SW480 (cell line): ENCODE measurements at places on chromosomes 3 and 15.

DNA sequence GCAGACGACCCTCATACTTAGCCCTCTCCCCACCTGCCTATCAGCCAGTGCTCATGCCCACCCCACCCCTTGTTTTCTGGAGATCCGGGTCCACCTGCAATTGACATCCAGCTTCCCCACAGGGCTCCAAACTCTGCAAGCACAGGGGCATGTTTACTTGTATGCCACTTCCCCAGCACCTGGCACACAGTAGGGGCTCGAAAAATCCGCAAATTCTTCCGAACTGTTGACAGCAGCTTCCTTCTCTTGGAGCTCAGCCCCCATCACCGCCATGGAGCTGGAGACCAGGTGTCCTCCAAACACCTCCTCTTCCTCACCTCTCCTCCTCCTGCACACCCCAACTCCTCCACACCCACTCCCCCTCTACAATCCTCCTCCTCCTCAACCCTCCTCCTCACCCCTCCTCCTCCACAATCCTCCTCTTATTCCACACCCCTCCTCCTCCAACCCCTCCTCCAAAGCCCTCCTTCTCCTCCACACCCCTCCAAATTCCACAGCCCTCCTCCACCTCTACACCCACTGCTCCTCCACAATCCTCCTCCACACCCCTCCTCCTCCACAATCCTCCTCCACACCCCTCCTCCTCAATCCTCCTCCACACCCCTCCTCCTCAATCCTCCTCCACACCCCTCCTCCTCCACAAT, 70.4 kb upstream of the BLM start:
- no peak for DNase-seq

- DNase-seq: no peak
These were observed 356.6 kb downstream of the VGLL3 start for GRCh38 chr3:86634361-86634760.

DNA sequence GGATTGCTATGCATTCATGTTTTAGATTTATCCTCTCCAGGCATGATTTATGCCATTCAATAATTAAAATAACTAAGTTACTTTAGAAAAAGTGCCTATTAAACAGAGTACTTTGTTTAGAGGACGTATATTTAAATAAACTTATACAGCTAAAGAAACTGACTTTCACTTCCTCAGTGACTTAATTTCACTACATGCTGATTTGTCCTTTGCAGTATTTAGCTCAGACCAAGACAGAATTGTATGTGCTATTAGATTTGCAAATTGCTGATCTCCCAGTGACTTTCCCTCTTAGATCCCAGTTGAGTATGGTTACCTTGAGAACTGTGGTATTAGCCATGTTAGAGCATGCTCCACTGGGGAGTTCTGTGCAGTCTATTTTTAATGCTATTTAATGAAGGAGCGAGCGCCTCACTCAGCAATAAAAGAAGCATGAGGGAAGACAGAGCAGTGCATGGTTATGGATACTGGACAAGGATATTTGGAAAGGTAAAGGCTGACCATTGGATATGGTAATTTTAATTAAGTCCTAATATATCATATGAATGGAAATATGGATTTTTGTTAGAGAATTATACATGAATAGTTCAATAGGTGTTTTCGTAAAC, 2.7 kb downstream of the ARPP21 start:
- DNase-seq: no peak

GRCh38 chr15:41502795-41503668, 9.4 kb downstream of the ITPKA start:
- no peak for DNase-seq

- no peak for DNase-seq
These were observed 174.3 kb downstream of the TP63 start for GRCh38 chr3:189805375-189806067.

GRCh38 chr3:183309276-183309675, 56.2 kb downstream of the B3GNT5 start:
- DNase-seq: no peak

DNA sequence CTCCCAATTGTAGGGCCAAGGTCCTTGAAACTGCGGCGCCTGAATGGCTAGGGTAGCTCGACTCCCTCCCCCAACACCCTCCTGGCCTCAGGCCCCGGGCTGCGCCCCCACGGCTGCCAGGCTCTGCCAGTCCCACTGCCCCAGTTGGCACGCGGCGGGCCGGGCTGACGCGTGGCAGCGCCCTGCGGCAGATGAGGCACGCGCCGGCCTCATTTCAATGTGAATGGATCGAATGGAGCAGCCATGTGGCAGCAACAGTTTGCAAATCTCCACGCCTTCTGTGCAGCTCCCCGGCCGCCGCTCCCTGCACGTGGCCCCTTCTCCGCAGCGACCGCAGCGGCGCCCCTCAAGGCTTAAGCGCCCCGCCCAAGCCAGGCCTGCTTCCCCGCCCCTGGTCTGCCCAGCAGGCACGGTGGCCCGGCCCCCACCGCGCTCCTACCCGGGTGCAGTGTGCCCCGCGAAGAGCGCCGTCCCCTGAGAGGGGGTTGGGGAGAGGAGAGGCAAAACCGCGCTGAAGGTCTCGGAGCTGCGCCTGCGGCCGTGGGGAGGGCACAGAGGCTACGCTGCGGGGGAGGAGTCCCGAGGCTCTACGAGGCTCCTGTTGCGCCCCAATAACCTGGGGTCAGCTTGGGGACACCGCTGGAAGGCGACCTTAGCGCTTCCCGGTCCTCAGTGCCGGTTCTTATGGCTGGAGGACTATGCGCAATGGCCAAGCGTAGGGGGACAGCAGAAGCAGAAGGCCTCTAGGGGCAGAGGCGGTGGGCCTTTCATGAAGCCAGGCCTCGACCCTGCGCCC, 3.1 kb upstream of the DLL4 start:
- peak; percentile 44 for DNase-seq

DNA sequence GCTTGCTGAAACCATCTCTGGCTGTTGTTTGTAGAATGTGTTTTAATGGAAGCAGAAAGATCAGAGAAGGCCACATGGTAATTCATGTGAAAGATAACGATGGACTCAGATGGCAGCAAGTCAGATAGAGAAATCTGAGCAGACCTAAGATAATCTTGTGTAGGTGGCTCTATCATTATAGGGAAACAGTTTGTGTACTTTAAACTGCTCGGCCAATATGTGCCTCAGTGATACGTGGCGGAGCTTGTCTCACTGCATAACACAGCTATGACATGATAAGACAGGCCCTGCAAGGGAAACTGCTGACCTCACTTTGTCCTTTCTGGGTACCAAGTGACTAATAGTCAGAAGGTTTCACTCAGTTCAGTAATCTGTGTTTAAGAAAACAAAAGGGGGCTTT, 51.0 kb downstream of the MME start:
- DNase-seq: no peak

DNA sequence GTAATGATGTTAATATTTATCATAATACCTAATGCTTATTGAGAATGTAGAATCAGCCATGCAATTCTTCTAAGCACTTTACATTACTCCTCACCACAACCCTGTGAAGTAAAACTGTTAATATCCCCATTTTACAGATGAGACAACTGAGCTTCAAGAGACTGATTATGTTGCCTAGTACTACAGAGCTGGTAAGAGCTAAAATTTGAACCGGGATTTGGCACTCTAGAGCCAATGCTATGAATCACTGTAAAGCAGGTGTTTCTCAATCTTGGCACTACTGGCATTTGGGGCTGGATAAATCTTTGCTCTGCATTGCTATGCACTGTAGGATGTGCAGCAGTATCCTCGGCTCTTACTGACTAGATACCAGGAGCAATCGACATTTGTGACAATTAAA, 367.7 kb downstream of the MAGI1 start:
- DNase-seq: no peak

- no peak for DNase-seq
These were observed 1.9 kb downstream of the DMXL2 start for GRCh38 chr15:51620641-51621040.

DNA sequence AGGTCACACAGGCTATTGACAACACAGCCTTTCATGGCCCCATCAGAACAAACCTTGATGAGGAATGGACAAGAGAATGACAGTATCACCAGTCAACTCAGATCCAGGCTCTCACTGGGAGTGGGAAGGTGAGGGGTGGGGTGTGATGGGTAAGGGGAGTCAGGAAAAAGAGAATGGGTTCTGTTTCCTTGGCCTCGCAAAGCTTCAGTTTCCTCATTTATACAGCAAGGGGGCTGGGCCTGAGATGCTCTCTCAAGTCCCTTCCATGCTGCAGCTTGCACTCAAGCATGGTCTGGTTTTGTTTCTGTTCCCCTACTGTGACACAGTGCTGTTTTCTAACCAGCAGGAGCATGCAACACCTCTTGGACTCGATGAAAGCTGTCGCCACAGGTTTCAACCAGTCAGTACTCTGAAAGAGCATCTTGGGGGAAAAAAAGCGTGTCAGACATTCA, 65.7 kb upstream of the IL12A start:
- DNase-seq: no peak
